ENCODE measurements at places on chromosomes 2 and 18. TPM values are rescaled to one million over a fixed set of nuclear protein-coding genes. Genes with fewer than 3 reads are reported as not detected.
A peak's percentile ranks its signal among the peaks of the same experiment; 100 is the strongest.

Gene ASNSD1
- polyA plus RNA-seq = 32.1 TPM

Gene COLEC11
- not detected for polyA plus RNA-seq

Gene DLGAP1
- not detected for polyA plus RNA-seq

Gene SATB2
- polyA plus RNA-seq = 0.07 TPM

Gene KHK
- 8.4 TPM for polyA plus RNA-seq

Gene SP9
- polyA plus RNA-seq = not detected

Gene SRBD1
- 10.2 TPM for polyA plus RNA-seq

Gene SAG
- polyA plus RNA-seq = not detected

Gene CNDP1
- not detected for polyA plus RNA-seq

Gene IL18RAP
- polyA plus RNA-seq = 60.8 TPM

Gene FAM237A
- polyA plus RNA-seq = not detected

Gene TEKT4
- not detected for polyA plus RNA-seq

Gene FIGN
- not detected for polyA plus RNA-seq

Gene TUBA3E
- polyA plus RNA-seq = not detected

DNA sequence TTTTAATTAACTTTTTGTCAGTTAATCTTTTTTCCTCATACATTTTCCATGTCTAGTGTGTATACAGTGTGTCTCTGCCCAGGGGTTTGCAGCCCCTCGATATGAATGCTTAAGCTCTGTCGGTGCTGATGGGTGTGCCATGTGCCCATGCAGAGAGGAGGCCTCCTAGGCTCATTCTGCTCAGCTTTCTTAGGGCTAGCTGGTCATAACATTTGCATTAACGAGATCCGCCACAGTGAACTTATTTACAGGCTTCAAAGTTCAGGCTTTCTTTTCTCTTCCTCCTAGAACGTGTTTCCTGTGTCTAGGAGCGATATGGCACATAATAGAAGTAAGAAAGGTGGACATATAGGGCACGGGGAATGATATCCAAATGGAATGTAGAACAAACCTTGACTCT lies 783.3 kb downstream of the PLCL1 start:
- no peak overlapping the region for H3K27ac ChIP-seq
- H3K27me3 ChIP-seq = no peaks in the 10 kb centered on the region
- H3K4me3 ChIP-seq = no peak overlapping the region
- no peaks in the 10 kb centered on the region for H3K4me1 ChIP-seq
- no peak for DNase-seq

- no peak overlapping the region for H3K4me3 ChIP-seq
- no peak overlapping the region for H3K27ac ChIP-seq
- H3K36me3 ChIP-seq = peaks cover 6% of the 10 kb centered on the region
- H3K27me3 ChIP-seq = no peaks in the 10 kb centered on the region
These were observed 165.2 kb upstream of the DOCK10 start for GRCh38 chr2:225207471-225207870.

GRCh38 chr2:63880625-63881024 lies 38.9 kb downstream of the UGP2 start:
- no peak overlapping the region for H3K4me3 ChIP-seq
- H3K36me3 ChIP-seq = peaks cover 12% of the 10 kb centered on the region
- peaks cover 54% of the 10 kb centered on the region for H3K4me1 ChIP-seq
- H3K27me3 ChIP-seq = peaks cover 2% of the 10 kb centered on the region

- no peaks in the 10 kb centered on the region for H3K27me3 ChIP-seq
- H3K4me1 ChIP-seq = no peaks in the 10 kb centered on the region
- no peak overlapping the region for H3K4me3 ChIP-seq
- no peaks in the 10 kb centered on the region for H3K36me3 ChIP-seq
These were observed 96.2 kb downstream of the KLHL29 start for GRCh38 chr2:23480957-23481797.

GRCh38 chr18:25495606-25496005 lies 143.6 kb upstream of the ZNF521 start:
- DNase-seq = no peak
- H3K27ac ChIP-seq = no peak overlapping the region
- no peaks in the 10 kb centered on the region for H3K36me3 ChIP-seq

- peaks cover 5% of the 10 kb centered on the region for H3K27me3 ChIP-seq
- H3K4me3 ChIP-seq = peak overlapping the region; percentile 97
- peaks cover 8% of the 10 kb centered on the region for H3K36me3 ChIP-seq
These were observed 1.4 kb downstream of the CCDC142 start for GRCh38 chr2:74481431-74481830.

GRCh38 chr18:37872562-37872961 lies 307.0 kb upstream of the CELF4 start:
- no peak overlapping the region for H3K4me3 ChIP-seq
- H3K27ac ChIP-seq = no peak overlapping the region
- H3K4me1 ChIP-seq = no peaks in the 10 kb centered on the region

- H3K27ac ChIP-seq = no peak overlapping the region
- H3K36me3 ChIP-seq = no peaks in the 10 kb centered on the region
- DNase-seq = no peak
These were observed 425.9 kb downstream of the SPAG16 start for GRCh38 chr2:213710164-213710563.

DNA sequence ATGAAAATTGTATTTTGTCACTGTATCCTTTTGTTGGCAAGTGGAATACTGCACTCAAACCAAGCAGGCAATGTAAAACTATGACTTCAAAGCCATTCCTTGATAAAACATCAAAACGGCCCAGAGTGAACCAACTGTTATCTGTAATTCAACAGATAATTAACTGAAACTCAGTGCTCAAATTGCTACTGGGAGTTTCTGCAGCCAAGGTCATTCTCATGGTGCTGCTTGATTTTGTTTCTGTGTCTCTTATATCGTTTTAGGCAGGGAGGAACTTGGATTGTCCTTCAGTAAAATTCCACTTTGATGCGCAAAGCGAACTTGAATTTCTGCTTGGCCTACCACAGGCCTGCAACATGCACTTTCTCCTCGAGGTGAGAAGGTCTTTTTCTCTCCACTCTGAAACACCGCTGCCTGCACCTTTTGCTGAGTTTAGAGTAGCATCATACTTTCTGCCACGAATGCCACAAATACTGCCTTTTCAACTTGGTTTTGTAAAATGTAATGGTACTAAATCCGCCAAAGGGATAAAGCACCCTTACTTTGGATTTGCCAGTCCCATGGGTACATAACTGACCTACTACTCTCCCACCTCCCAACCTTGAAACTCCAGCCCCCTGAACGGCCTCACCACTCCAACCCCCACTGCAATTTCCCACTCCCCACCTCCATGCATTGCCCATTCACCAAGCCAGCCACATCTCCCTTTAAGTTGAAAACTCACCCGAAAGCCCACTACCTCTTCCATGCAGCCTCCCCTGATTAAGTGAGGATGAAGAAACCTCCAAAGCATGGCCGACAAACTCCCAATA lies 204.7 kb downstream of the TGIF1 start:
- peaks cover 3% of the 10 kb centered on the region for H3K27me3 ChIP-seq
- H3K4me3 ChIP-seq = no peak overlapping the region
- DNase-seq = no peak
- no peaks in the 10 kb centered on the region for H3K36me3 ChIP-seq
- no peaks in the 10 kb centered on the region for H3K4me1 ChIP-seq

DNA sequence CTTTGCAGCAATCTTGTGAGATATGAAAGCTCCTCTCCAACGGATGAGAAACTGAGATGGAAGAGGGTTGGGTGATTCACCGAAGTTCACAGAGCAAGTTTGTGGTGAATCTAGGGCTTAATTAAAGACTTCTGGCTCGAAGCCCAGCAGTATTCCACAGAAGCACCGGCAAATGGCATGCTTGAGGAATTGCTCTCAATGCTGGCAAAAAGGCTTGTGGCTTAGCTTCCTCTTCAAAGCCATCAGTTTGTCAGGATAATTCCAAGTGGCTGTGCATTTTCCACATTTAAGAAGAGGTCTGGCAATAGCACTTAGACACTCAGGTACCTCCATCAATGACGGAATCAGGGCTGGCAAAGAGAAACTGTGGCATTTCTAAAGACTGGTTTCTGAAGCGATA lies 98.7 kb upstream of the SLC66A3 start:
- H3K4me3 ChIP-seq = no peak overlapping the region
- no peak for DNase-seq
- H3K27me3 ChIP-seq = peaks cover 3% of the 10 kb centered on the region
- H3K27ac ChIP-seq = no peak overlapping the region
- H3K36me3 ChIP-seq = no peaks in the 10 kb centered on the region
- H3K4me1 ChIP-seq = no peaks in the 10 kb centered on the region

DNA sequence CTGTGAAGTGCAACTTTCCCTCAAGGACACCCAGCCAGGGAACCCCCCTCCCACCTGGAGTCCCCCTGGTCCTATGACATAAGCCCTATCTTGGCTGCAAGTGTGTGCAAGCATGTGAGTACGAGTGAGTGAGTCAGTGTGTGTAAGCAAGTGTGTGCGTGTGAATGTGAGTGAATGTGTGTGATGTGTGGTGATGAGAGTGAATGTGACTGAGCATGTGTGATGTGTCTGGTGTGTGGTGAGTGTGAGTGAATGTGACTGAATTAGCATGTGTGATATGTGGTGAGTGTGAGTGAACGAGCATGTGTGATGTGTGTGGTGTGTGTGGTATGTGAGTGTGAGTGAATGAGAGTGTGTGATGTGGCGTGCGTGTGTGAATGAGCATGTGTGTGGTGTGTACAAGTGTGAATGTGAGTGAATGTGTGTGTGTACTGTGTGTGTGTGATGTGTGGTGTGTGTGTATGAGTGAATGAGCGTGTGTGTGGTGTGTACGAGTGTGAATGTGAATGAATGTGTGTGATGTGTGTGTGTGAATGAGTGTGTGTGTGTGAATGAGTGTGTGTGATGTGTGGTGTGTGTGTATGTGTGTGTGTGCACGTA lies 68.8 kb upstream of the SMAD7 start:
- peaks cover 3% of the 10 kb centered on the region for H3K27me3 ChIP-seq
- no peak overlapping the region for H3K4me3 ChIP-seq
- H3K27ac ChIP-seq = no peak overlapping the region
- no peaks in the 10 kb centered on the region for H3K36me3 ChIP-seq
- H3K4me1 ChIP-seq = peaks cover 7% of the 10 kb centered on the region

GRCh38 chr18:23260926-23261590 lies 125.8 kb downstream of the CABLES1 start:
- H3K4me1 ChIP-seq = peaks cover 44% of the 10 kb centered on the region
- H3K27ac ChIP-seq = peak overlapping the region; percentile 40
- no peak for DNase-seq
- H3K36me3 ChIP-seq = no peaks in the 10 kb centered on the region

GRCh38 chr2:122519366-122519765 lies 763.9 kb downstream of the TSN start:
- no peak for DNase-seq
- H3K4me3 ChIP-seq = no peak overlapping the region
- H3K36me3 ChIP-seq = no peaks in the 10 kb centered on the region

GRCh38 chr2:24635181-24635580 lies 144.1 kb downstream of the NCOA1 start:
- H3K4me3 ChIP-seq = no peak overlapping the region
- peak overlapping the region; percentile 76 for H3K27ac ChIP-seq
- peaks cover 25% of the 10 kb centered on the region for H3K4me1 ChIP-seq
- no peak for DNase-seq
- no peaks in the 10 kb centered on the region for H3K36me3 ChIP-seq

GRCh38 chr2:183542606-183543005 lies 418.4 kb downstream of the NUP35 start:
- no peak overlapping the region for H3K27ac ChIP-seq
- DNase-seq = no peak
- H3K4me3 ChIP-seq = no peak overlapping the region
- no peaks in the 10 kb centered on the region for H3K4me1 ChIP-seq

GRCh38 chr2:217880891-217881290 lies 121.9 kb downstream of the TNS1 start:
- no peak overlapping the region for H3K27ac ChIP-seq
- no peaks in the 10 kb centered on the region for H3K36me3 ChIP-seq
- H3K4me1 ChIP-seq = no peaks in the 10 kb centered on the region
- no peak overlapping the region for H3K4me3 ChIP-seq

GRCh38 chr18:67363694-67364093 lies 152.8 kb downstream of the DSEL start:
- no peaks in the 10 kb centered on the region for H3K4me1 ChIP-seq
- H3K27me3 ChIP-seq = no peaks in the 10 kb centered on the region
- no peak overlapping the region for H3K4me3 ChIP-seq
- no peaks in the 10 kb centered on the region for H3K36me3 ChIP-seq
- H3K27ac ChIP-seq = no peak overlapping the region

DNA sequence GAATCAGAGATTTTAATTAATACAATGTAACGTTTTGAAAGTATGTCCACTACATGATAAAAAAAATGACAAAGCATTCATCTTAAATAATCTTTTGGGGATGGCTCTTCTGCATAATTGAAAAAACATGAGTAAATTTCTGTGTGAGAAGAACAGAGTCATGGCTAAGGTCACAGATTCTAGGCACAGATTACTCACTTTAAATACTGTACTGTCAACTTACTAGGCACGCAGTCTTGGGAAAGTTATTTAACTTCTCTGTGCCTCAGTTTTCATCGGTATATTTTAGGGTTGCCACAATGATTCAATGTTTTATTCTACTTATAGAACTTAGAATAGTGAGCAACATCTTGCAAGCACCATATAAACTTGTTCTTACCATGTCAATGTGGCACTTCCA lies 49.2 kb downstream of the TMEFF2 start:
- H3K4me3 ChIP-seq = no peak overlapping the region
- H3K36me3 ChIP-seq = no peaks in the 10 kb centered on the region
- H3K4me1 ChIP-seq = no peaks in the 10 kb centered on the region
- H3K27ac ChIP-seq = no peak overlapping the region
- DNase-seq = no peak

DNA sequence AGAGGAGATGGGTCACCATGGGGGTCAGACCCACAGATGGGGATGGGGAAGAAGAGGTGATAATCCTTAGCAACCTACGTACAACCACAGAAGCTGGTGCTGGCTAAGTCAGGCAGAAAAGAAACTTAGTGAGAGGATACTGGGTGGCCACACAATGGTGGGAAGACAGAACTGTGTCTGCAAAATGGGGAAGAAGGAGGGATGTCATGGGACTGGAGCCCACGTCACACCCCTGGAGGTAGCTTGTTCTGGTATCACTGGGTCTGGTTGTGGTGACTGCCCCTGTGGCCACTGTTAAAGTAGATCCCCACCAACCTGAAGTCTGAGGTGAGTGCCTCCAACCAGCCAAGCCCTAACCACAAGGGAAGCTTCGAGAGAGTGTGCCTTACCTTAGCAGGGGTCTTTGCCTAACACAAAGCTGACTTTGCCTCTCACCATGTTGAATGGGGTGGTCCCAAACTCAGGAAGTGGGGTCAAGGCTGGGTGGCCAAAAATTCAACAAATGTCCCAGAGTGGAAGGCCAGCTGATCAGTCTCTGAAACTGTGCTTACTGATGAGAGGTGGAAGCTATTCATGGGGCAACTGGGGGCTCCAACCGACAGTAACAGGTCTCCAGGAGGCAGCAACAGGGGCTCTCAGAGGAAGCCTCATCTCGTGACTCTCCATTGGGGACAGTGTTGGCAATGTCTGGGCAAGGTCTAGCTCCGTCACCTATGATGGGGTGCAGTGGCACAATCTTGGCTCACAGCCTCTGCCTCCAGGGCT lies 64.8 kb upstream of the SLC1A4 start:
- no peak for DNase-seq
- peaks cover 1% of the 10 kb centered on the region for H3K27me3 ChIP-seq
- H3K4me1 ChIP-seq = peaks cover 1% of the 10 kb centered on the region

- DNase-seq = no peak
- H3K27ac ChIP-seq = no peak overlapping the region
- H3K27me3 ChIP-seq = no peaks in the 10 kb centered on the region
- no peak overlapping the region for H3K4me3 ChIP-seq
- no peaks in the 10 kb centered on the region for H3K4me1 ChIP-seq
These were observed 929.5 kb downstream of the NRXN1 start for GRCh38 chr2:50102383-50102782.

GRCh38 chr2:3587432-3587831 lies 7.5 kb upstream of the COLEC11 start:
- no peak overlapping the region for H3K27ac ChIP-seq
- H3K36me3 ChIP-seq = peaks cover 11% of the 10 kb centered on the region
- peaks cover 10% of the 10 kb centered on the region for H3K4me1 ChIP-seq
- H3K27me3 ChIP-seq = no peaks in the 10 kb centered on the region
- no peak for DNase-seq

GRCh38 chr2:198113316-198113715 lies 308.9 kb downstream of the PLCL1 start:
- H3K4me1 ChIP-seq = no peaks in the 10 kb centered on the region
- no peak overlapping the region for H3K4me3 ChIP-seq
- H3K27me3 ChIP-seq = peaks cover 4% of the 10 kb centered on the region
- DNase-seq = no peak
- H3K36me3 ChIP-seq = no peaks in the 10 kb centered on the region

All from immature natural killer cell (primary cell).